Activated CD4-positive, alpha-beta T cell treated with anti-CD3 and anti-CD28 coated beads for 4 hours (primary cell): ENCODE measurements at places on chromosomes 3 and 15.
A peak's percentile ranks its signal among the peaks of the same experiment; 100 is the strongest.

DNA sequence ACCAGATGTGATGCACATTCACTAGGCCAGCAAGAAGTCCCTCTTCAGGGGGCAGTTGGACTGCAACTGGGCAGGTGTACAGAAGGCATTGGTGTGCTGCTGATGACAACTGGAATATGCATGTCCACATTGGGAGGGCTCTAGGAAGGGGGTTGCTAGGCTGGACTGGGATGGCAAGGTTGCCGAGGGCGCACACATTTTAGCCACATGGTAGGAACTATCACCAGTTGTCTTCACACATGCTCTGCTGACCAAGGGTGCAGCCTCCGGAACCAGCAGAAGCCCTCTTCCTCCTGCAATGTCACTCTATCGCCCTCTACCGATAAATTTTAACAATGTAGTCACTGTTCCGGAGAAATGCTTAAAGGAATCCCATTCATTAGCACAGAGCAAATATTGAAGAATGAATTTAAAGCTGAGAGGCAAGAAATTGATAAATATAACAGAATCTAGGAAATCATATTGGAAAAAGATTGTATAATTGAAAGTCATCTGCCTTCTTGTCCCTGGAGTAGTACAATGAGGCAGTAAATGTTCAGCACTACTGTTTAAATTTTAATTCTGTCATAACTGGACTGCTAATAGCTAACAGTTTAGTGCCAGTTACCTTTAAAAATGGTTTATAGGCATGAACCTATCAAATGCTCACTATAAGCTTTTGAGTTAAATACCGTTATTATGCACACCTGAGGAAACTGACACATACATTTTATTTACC lies 22.6 kb upstream of the LYSMD4 start:
- DNase-seq: peak; percentile 24

DNA sequence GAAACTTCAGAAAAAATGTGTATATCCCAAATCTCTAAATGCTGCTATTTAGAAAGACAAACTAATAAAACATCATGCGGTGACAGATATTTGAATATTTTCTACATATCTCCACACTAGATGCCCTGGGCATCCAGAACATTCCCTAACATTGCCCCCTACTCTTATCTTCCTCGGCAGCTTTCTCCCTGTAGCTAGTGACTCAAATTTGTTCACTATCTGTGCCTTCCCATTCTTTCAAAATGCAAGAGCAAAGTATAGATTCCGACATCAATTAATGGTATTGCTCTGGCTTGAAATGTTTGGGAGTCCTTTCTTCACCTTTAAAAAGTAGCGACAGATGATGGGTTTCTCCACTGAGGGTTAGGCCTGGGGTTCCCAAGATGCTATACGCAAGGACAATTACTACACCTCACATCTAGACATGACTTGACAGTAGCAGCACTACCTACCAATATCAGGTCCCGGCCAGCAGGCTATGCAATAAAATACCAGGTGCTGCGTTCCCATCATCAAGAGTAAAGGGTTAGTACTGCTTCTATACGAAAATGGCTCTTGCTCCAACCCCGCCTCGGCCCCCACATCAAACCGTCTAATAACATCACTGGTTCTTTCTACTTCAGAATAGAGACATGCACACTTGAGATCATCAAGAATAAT lies 631 bp downstream of the UBR1 start:
- DNase-seq: no peak

GRCh38 chr15:42628761-42629160 lies 53.4 kb downstream of the STARD9 start:
- no peak for DNase-seq

- peak; percentile 47 for DNase-seq
Observed at GRCh38 chr3:45978006-45978761, 17.4 kb downstream of the FYCO1 start.

DNA sequence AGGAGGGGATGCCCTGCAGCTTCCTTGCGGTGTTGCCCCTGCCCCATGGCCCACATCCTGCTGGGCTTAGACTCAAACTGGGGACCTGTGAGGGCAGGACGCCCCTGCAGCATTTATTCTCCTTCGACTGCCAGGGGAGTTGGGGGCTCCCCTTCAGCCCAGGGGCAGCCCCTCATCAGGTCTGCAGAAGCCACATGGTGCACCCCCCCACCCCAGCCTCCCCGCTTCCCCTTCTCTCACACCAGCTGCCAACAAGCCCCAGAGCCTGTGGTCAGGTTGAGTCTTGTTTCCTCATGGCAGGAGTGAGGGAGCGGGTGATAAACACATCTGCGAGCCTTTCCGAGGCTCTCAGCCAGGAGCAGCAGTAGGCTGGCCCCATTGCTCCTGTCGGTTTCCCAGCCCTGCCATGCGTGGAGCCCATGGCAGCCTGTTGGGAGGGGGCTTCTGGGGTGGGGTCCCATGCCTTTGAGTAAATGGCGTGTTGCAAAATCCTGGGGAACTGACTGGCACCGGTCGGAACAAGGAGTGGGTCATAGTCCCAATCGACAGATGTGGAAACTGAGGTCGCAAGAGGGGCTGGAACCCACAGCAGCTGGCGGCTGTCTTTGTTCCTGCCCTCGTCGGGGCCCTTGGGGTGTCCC lies 27.8 kb downstream of the WNT7A start:
- DNase-seq: no peak

DNA sequence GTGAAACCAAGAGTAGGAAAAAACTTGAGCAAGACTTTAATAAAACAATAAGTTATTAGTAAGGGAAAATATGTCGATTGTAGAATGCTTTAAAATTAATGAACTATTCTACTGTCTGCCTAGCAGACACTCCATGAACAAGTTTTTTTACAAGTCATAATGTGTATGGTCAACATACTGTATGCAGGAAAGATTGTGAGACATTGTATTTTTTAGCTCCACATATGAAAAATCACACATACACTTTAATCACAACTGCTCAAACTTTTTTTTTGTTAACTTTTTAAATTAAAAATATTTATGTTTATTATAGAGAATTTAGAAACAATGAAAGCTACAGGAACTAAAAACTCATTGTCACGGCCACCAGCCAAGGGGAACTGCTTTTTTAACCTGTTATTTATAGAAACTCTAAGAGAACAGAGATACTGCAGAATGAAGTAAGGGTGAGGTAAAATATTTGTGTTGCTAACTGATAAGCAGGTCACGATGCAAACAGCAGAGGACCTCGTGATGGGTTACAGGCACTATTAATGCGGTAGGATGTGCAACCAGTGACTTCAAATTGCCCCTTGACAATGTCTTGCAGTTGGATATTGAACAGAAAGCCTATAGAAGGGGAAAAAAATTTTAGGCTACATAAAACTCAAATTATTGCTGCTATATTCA lies 53.0 kb downstream of the THSD4 start:
- no peak for DNase-seq

DNA sequence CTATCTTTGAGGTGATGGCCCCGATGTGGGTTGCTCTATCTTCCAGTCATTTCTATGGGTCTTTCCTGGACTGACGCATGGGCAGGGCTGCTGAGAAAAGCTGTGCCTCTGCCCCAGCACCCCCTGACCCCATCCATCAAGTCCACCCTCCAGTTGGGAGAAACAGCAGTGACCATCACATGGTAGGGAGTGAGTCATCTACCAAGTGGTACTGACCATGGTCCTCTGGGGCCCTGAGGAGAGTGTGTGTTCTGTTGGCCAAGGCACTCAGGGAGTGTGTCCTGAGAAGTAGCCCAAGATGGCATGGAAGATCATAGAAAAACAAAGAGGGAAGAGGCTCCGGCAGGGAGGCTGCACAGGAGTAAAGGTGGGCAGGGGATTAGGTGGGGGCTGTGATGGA lies 1.6 kb upstream of the DNAH1 start:
- no peak for DNase-seq

- DNase-seq: no peak
Observed at GRCh38 chr3:195117978-195118581, 152.9 kb downstream of the XXYLT1 start.
